ENCODE measurements at places on chromosomes 5 and 9. TPM values are rescaled to one million over a fixed set of nuclear protein-coding genes. Genes with fewer than 3 reads are reported as not detected.

Gene LYRM7
- 11.6 TPM for total RNA-seq

GRCh38 chr5:77494935-77495334, 2.8 kb upstream of the WDR41 start:
- DNase-seq = no peak

- no peak for DNase-seq
Observed at GRCh38 chr9:120913647-120914264, 12.8 kb downstream of the TRAF1 start.

Gene DNM1
- 58.4 TPM for total RNA-seq

- DNase-seq = no peak
Observed at GRCh38 chr5:163887854-163888253, 382.4 kb downstream of the MAT2B start.

GRCh38 chr9:100437860-100438805, 11.2 kb downstream of the MSANTD3 start:
- DNase-seq = no peak

DNA sequence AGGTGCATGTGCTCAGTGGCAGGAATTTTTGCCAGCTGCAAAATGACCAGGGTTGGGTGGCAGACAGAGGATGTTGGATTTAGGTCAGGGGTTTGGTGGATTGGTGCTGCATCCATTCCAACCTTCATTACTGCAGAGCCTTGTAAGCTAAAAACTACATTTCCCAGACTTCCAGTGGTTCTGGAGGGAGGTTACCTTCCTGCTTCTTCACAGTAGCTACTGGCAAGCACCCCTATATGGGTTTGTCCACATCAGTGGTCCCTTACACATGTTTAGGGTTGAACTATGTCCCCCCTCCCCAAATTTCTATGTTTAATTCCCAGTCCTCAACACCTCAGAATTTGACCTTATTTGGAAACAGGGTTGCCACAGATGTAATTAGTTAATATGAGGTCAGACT, 20.7 kb upstream of the IL17B start:
- no peak for DNase-seq

Gene SCGB3A2
- total RNA-seq = not detected

Gene CSF2
- total RNA-seq = not detected

GRCh38 chr5:53321073-53321472, 159.4 kb upstream of the FST start:
- DNase-seq = no peak

GRCh38 chr9:13395156-13395555, 115.7 kb upstream of the MPDZ start:
- peak; percentile 82 for DNase-seq

Gene SPATA9
- total RNA-seq = 2.3 TPM

Gene PCDHAC2
- total RNA-seq = 3.0 TPM

DNA sequence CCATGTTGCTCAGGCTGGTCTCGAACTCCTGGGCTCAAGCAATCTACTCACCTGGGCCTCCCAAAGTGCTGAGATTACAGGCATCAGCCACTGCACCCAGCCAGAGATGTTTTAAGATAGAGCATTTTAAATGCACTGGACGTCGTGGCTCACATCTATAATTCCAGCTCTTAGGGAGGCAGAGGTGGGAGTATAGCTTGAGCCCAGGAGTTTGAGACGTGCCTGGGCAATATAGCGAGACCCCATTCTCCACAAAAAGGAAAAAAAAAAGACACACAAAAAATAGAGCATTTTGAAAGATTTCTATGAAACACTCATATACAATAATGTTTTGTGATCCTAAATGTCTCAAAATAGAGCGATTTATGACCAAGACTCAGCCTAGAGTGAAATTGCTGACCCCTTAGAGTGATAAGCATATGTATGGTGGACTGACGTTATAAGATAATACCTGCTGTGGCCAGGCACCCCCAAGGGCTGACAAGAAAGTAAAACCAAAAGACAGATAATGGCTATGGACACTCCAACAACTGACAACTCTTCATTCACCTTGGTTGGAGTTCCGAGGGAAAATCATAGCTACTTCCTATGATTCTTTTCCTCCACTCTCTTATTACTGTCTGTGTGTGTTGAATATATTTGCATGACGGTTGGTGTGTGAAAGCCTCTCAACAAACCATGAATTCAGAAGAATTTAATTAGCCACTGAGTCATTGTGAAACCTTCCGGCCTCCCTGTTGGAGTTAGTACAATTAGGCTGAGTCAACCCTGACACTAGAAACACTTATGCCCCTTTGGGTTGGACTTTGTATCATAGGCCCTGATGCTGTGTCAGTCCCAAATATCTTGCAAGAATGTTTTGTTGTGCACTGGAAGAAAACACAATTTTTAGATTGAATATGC, 526.5 kb upstream of the NUDT12 start:
- DNase-seq = no peak

- DNase-seq = no peak
Observed at GRCh38 chr9:110065532-110065931, 142.4 kb downstream of the C9orf152 start.

GRCh38 chr5:119333421-119333851, 22.4 kb upstream of the TNFAIP8 start:
- DNase-seq = no peak

- DNase-seq = no peak
Observed at GRCh38 chr5:76697670-76698069, 18.3 kb upstream of the F2R start.

GRCh38 chr5:139204196-139204595, 6.0 kb upstream of the SIL1 start:
- no peak for DNase-seq

Gene CLINT1
- 97.0 TPM for total RNA-seq

DNA sequence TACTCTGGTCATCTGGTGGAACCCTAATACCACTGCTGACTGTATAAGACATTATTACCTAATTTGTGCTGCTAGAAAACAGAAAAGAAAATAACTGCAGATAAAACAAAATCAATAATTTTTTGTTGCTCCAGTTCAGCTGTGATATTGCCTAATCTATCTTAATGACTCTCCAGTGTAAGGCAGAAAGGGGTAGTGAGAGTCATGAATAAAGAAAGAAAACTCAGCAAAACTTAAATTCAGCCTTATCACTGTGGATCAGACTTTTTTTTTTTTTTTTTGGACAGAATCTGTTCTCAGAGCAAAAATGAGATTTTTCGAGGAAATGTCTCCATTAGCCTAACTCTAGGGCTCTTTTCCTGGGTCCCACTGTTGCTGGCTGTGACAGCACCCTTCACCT, 1.1 kb upstream of the DOCK2 start:
- no peak for DNase-seq

DNA sequence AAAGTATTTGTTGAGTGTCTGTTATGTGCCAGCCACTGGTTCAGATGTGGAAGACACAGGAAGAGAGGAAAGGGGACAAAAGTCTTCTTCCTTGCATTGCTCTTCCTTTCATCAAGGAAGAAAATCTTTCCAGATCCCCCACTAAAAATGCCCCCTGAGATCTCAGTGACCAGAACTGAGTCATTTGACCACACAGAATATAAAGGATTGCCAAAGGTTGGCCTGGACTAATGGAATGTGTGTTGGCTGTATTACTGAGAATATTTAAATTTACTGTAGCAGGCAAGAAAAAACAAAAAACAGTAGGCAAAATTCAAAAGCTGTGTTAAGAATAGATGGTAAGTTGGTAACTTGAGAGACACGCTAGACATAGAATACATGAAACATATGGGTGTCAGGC, 10.0 kb upstream of the SEPTIN8 start:
- DNase-seq = no peak

DNA sequence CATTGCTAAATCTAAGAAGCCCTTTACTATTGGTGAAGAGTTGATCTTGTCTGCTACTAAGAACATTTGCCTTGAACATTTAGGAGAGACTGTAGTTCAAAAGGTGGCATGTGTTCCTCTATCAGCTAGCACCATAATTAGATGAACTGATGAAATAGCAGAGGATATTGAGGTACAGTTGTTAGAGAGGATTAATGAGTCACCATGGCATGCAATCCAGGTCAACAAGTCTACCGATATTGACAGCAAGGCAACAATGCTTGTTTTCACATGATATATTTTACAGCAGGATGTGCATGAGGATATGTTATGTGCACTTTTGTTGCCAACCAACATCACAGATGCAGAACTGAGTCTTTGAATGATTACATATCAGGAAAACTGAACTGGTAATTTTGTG, 134.3 kb upstream of the CDH9 start:
- no peak for DNase-seq

DNA sequence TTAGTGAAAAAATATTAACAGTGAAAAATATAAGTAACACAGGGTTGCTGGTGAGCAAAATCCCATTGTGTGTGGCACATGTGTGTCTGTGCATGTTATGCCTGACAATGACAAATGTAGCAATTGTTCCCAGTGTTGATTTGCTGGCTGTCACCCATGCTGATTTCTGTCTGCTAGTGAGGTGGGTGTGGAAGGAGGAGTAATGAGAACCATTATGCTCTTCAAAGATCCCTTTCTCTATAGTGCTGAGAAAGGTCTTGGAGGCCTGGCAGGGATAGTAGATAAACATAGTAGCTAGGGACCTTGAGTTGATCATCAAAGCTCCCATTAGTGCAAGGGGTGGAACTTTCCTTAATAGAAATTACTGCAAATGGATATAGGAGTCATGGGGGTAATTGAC, 152.5 kb upstream of the CLINT1 start:
- DNase-seq = no peak

GRCh38 chr5:2695200-2695891, 56.1 kb downstream of the IRX2 start:
- DNase-seq = no peak

GRCh38 chr9:106880863-106881262, 17.9 kb downstream of the ZNF462 start:
- DNase-seq = no peak

- no peak for DNase-seq
Observed at GRCh38 chr5:64534033-64534432, 28.2 kb downstream of the RGS7BP start.

GRCh38 chr5:125597338-125597737, 825.9 kb upstream of the GRAMD2B start:
- DNase-seq = no peak

Gene BHMT
- 0.39 TPM for total RNA-seq

DNA sequence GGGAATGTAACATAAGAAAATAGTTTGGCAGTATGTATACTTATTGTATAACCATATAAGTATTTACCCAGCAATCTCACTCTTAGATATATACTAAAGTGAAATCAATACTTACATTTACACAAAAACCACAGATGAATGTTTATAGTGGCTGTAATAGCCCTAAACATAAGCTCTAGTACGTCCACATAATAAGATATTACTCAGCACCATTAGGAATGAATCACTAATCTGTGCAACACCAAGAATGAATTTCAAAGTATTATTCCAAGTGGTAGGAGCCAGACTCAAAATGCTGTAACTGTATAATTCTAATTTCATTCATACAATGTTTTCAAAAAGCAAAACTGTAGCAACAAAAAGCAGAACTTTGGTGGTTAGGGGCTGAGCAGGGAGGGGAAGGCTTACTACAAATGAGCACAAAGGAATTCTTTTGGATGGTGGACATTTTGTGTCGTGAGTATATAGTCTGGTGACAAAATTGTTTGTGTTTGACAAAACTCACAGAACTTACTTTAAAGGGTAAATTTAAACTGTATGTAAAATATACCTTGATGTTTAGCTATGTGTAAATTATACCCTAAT, 11.9 kb upstream of the C5orf46 start:
- DNase-seq = no peak

DNA sequence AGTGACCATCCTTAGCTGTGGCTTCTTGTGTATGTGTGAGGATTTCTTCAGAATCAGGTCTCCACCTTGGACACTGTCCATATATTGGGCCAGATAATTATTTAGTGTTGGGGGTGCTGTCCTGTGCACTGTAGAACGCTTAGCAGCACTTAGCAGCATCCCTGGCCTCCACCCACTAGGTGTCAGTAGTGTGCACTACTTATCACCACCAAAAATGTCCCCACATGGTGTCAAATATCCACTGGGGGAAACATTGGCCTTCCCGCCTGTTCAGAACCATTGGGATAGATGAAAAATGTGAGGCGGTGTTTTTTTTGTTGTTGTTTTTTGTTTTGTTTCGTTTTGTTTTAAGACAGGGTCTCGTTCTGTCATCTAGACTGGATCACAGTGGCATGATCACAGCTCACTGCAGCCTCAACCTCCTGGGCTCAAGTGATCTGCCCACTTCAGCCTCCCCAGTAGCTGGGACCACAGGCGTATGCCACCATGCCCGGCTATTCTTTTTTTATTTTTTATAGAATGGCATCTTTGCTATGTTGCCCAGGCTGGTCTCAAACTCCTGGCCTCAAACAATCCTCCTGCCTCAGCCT, 67.7 kb downstream of the TENT4A start:
- no peak for DNase-seq

Gene PRLR
- total RNA-seq = 3.6 TPM

DNA sequence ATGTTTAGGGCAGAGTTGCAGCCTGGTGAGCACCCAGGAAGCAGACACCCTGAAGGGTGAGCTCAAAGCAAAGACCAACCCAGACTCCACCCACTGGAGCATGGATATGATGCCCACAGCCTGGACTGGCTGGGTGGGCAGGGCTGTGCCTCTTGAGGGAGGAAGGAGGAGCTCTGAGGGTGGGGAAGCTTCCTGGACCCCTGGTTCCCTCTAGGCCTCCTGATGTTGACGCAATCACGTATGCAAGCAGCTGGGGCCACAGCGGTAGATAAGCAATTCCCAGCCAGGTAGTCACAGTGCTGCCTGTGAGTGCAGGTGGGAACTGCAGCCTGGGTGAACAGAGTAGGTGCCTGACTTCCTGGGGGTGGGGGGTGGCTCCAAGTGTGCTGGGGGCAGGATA, 271.5 kb downstream of the CDK5RAP2 start:
- DNase-seq = no peak

DNA sequence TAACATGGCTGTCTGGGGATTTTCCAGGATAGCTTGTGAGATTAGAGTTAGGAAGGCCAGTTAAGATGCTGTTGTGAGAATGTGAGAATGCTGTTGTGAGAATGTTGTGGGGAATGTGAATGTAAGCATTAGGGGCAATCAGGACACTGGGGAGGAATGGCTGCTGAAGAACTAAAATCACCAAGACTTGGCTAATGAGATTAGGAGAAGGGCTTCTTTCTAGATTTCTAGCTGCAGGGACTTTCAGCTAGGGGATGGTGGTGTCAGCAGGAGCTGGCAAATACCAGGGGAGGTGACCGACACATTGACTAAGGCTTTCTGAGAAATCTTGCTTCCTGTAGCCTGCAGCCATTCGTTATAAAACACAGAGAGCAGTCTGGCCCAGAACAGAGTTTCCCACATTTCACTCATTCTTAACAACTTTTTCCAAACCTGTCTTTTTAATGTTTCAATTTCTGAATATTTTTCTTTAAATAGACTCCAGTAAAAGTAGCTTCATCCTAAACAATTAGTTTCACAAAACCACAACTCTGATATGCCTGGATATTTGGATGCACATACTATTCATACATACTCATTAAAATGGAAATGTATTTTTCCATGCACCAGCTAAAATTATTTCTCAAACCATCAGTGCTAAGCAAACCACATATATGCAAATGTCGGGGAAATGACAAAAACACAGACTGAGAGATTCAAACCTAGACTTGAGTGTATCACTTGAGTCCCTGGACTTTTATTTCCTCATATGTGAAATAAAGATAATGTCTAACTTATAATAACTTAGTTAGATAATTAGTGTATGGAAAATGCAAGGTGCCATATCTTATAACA, 89.3 kb upstream of the TNC start:
- no peak for DNase-seq

Gene PDLIM4
- total RNA-seq = 20.6 TPM

- peak; percentile 26 for DNase-seq
Observed at GRCh38 chr9:105206821-105207699, 37.4 kb upstream of the SLC44A1 start.

- DNase-seq = no peak
Observed at GRCh38 chr5:151703227-151703626, 16.5 kb upstream of the SPARC start.

All from skin of body (tissue), 3 donors.